PC-9 (cell line): ENCODE measurements at places on chromosomes 6 and 20.

DNA sequence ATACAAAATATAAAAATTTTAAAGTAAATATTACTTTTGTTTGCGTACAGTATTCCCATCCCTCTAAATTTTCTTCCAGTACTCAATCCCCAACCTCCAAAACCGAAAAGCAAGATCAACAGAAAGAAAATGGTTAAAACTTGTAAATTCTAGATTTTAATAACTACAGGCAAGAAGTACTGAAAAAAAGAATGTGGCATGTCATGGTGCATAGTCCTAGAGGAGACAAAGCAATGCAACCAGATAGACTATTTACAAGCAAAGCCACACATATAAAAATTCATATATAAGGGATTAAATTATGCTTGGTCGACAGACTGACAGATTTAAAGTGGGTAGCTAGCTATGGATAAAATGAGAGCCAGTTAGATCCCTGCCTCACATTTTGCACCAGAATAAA, 56.5 kb upstream of the HFE start:
- no peak for DNase-seq

GRCh38 chr6:6006428-6007365, at the start of gene NRN1:
NRN1 (minus strand) TSS chr6:6006925; CDS start chr6:6006749, 176 bp downstream.
- DNase-seq: no peak

DNA sequence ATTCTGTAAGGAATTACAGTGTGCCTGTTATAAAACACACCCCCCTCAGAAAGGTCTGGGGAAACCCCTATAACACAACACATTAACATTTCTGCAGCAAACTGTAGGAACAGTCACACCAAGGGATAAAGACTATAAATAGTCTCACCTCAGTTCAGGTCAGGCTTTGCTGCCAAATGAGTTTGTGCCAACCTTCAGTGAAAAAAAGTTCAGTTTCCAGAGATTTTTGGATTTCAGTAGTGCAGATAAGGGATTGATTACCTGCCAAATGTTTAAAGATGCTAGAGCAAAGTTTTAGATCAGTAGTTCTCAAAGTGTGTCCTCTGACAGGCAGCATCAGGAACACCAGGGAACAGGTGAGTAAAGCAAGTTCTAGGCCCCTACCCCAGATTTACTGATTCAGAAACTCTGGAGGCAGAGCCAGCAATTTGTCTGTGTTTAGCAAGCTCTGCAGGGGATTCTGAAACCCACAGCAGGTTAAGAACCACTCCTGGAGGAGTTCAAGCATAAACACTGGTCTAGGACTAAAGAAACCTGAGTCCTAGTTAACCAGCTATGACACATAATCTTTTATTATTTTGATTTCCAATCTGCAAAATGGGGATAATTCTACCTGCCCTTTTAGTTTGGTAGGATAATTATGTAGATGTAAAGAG, 111.0 kb downstream of the RCAN2 start:
- DNase-seq: no peak

DNA sequence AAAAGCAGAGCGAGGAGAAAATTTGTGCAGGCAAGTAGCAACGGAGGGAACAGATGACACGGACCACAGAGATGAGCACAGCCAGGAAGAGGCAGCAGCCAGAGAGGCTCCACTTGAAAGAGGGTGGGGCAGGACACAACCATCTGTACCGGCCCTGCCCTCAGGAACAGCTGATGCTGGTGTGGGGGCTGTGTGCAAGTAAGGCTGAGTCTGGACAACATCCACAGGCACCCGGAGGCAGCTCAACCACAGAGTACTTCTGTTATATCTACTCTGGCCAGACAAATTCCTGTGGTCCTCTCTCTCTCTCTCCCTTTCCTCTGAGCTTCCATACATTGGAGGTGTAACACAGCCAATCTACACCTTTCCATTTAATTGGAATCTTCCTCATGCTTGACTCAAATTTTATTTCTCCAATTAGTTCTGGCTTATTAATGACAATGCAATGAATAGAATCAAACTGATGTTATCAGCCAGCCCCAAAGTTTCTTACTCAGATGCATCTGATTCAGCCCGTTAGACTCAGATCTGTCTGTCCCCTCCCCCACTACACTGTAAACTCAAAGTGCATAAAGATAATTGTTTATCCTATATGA, 24.9 kb downstream of the KIF13A start:
- DNase-seq: no peak

- no peak for DNase-seq
Observed at GRCh38 chr6:97677626-97678025, 394.6 kb upstream of the MMS22L start.

- DNase-seq: no peak
Observed at GRCh38 chr6:18203786-18204185, 48.6 kb downstream of the KDM1B start.

GRCh38 chr6:10883312-10884244, 1.7 kb upstream of the GCM2 start:
- DNase-seq: no peak

- no peak for DNase-seq
Observed at GRCh38 chr6:161226009-161226964, 47.6 kb downstream of the AGPAT4 start.

- DNase-seq: peak; percentile 97
Observed at GRCh38 chr6:6969761-6970223, 138.0 kb upstream of the RREB1 start.

GRCh38 chr20:10487142-10488136, 52.3 kb downstream of the SLX4IP start:
- no peak for DNase-seq

GRCh38 chr20:62952373-62952967, at the start of gene SLC17A9:
SLC17A9 (plus strand) TSS chr20:62952709; CDS start chr20:62952831, 122 bp downstream.
- DNase-seq: no peak

GRCh38 chr20:51446656-51447055, 95.9 kb downstream of the NFATC2 start:
- peak; percentile 77 for DNase-seq
